Immature natural killer cell (primary cell): ENCODE measurements at places on chromosomes 2 and 18. TPM values are rescaled to one million over a fixed set of nuclear protein-coding genes. Genes with fewer than 3 reads are reported as not detected.

DNA sequence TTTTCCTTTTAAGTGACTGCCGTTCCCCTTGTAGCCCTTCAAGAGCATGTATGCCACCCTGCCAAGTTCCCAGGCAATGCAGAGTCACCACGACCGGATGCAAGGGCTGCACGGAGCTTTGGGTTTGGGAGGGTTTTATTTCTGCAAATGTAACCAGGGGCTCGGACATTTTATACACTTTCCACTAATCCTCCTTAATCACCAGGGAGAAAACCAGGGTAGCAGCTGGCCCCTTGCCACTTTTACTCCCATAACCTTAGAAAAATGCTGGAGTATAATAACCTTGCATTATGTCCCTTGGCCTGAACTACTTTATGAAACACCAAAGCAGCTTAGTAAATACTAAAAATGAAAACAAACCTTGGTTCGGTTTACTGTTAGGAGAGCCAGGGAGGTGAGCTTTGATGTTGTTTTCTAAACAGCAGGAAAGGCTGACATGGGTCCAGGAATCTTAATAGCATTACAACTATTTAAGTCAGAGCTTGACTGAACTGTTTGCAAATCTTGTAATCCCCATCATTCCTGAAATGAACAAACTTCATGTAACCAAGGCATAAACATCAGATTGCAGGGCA lies 152.8 kb upstream of the RIOK3 start:
- peaks cover 5% of the 10 kb centered on the region for H3K36me3 ChIP-seq
- no peak for DNase-seq
- H3K4me1 ChIP-seq = peaks cover 12% of the 10 kb centered on the region
- H3K27me3 ChIP-seq = peaks cover 2% of the 10 kb centered on the region
- no peak overlapping the region for H3K27ac ChIP-seq
- H3K4me3 ChIP-seq = no peak overlapping the region

GRCh38 chr2:182980115-182980514 lies 58.1 kb downstream of the NCKAP1 start:
- peak; percentile 32 for DNase-seq
- H3K36me3 ChIP-seq = peaks cover 4% of the 10 kb centered on the region
- no peak overlapping the region for H3K4me3 ChIP-seq
- no peaks in the 10 kb centered on the region for H3K27me3 ChIP-seq
- no peaks in the 10 kb centered on the region for H3K4me1 ChIP-seq
- H3K27ac ChIP-seq = no peak overlapping the region

DNA sequence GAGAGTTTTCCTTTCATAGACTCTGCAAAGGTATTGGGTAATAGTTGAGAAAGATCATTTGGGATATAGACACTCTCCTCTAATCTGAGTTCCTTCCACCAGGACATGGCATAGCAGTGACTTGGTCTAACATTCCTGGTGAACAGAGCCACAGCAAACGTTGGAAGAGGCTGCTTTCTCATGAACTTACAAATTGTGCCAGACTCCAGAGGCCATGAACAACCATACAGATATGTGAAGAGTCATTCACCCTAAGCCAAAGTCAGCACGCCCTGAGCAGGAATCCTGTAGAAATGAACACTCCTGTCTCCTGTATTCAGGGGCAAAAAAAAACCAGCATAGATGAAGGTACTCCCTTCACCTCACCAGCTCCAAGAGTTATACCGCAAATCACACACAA lies 152.8 kb downstream of the TMEM18 start:
- H3K36me3 ChIP-seq = no peaks in the 10 kb centered on the region
- no peak overlapping the region for H3K4me3 ChIP-seq
- DNase-seq = no peak
- peaks cover 6% of the 10 kb centered on the region for H3K27me3 ChIP-seq

GRCh38 chr2:80057956-80058355 lies 246.6 kb downstream of the LRRTM1 start:
- no peak overlapping the region for H3K4me3 ChIP-seq
- no peaks in the 10 kb centered on the region for H3K4me1 ChIP-seq
- no peak for DNase-seq

DNA sequence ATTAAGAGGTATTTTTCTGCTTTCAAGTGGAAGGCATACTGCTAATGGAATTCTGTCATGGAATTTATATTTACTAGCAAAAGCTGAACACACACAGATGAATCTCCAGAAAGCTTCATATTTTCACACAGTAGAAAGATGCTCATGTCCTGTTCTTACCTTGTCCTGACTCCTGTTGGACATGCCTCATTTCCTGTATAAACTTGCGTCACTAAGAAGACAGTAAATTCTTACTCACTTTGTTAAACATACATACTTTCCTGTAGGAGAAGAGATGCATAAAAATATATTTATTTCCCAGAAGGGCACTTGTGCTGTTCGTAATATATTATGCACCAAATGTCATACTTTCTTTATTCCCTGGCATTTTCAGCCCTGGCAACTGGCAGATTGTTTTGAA lies 238.3 kb upstream of the RASGRP3 start:
- peaks cover 5% of the 10 kb centered on the region for H3K27me3 ChIP-seq
- no peaks in the 10 kb centered on the region for H3K36me3 ChIP-seq
- no peak overlapping the region for H3K27ac ChIP-seq
- H3K4me3 ChIP-seq = no peak overlapping the region
- DNase-seq = no peak
- H3K4me1 ChIP-seq = no peaks in the 10 kb centered on the region

- H3K27me3 ChIP-seq = peaks cover 11% of the 10 kb centered on the region
- no peak overlapping the region for H3K27ac ChIP-seq
- no peaks in the 10 kb centered on the region for H3K36me3 ChIP-seq
- DNase-seq = no peak
Measured at GRCh38 chr2:85741833-85742455, 11.8 kb upstream of the ATOH8 start.

- no peaks in the 10 kb centered on the region for H3K4me1 ChIP-seq
- H3K27me3 ChIP-seq = peaks cover 3% of the 10 kb centered on the region
- H3K4me3 ChIP-seq = no peak overlapping the region
- H3K27ac ChIP-seq = no peak overlapping the region
- H3K36me3 ChIP-seq = no peaks in the 10 kb centered on the region
Measured at GRCh38 chr18:9792565-9793245, 84.6 kb downstream of the RAB31 start.

DNA sequence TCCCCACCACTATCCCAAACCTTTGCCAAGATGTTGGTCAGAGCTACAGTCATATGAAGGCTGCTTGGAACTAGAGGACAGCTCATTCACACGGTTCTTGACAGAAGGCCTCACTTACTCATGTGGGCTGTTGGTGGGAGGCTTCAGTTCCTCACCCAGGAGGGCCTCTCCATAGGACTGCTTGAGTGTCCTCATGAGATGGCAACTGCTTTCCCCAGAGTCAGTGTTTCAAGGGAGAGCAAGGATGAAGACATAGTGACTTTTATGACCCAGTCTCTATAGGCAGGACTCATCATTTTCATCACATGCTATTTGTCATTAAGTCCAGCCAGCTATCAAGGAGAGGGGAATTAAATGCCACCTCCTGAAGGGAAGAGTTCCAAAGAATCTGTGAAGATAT lies 33.4 kb upstream of the OLA1 start:
- H3K4me1 ChIP-seq = no peaks in the 10 kb centered on the region
- no peak overlapping the region for H3K4me3 ChIP-seq
- peaks cover 12% of the 10 kb centered on the region for H3K27me3 ChIP-seq
- no peak for DNase-seq
- no peak overlapping the region for H3K27ac ChIP-seq
- no peaks in the 10 kb centered on the region for H3K36me3 ChIP-seq

GRCh38 chr18:9135081-9135911 lies 1.3 kb upstream of the ANKRD12 start:
- H3K4me3 ChIP-seq = peak overlapping the region; percentile 98
- H3K36me3 ChIP-seq = peaks cover 3% of the 10 kb centered on the region
- peaks cover 38% of the 10 kb centered on the region for H3K4me1 ChIP-seq
- H3K27ac ChIP-seq = peak overlapping the region; percentile 99
- DNase-seq = no peak

GRCh38 chr2:226873051-226873620 lies 37.3 kb downstream of the RHBDD1 start:
- H3K36me3 ChIP-seq = peaks cover 23% of the 10 kb centered on the region
- H3K4me1 ChIP-seq = peaks cover 10% of the 10 kb centered on the region
- no peaks in the 10 kb centered on the region for H3K27me3 ChIP-seq
- no peak overlapping the region for H3K27ac ChIP-seq
- DNase-seq = no peak

- peaks cover 7% of the 10 kb centered on the region for H3K27me3 ChIP-seq
- no peak overlapping the region for H3K4me3 ChIP-seq
- DNase-seq = no peak
- no peak overlapping the region for H3K27ac ChIP-seq
- H3K36me3 ChIP-seq = peaks cover 16% of the 10 kb centered on the region
- peaks cover 11% of the 10 kb centered on the region for H3K4me1 ChIP-seq
Measured at GRCh38 chr18:3294435-3295080, 32.6 kb downstream of the MYL12B start.

GRCh38 chr2:18639756-18640453 lies 50.5 kb upstream of the NT5C1B start:
- no peaks in the 10 kb centered on the region for H3K27me3 ChIP-seq
- H3K36me3 ChIP-seq = peaks cover 18% of the 10 kb centered on the region
- H3K4me1 ChIP-seq = no peaks in the 10 kb centered on the region
- H3K27ac ChIP-seq = no peak overlapping the region
- H3K4me3 ChIP-seq = no peak overlapping the region
- no peak for DNase-seq

GRCh38 chr2:39834426-39834825 lies 55.4 kb upstream of the THUMPD2 start:
- peaks cover 2% of the 10 kb centered on the region for H3K4me1 ChIP-seq
- no peak overlapping the region for H3K27ac ChIP-seq
- peaks cover 6% of the 10 kb centered on the region for H3K27me3 ChIP-seq
- no peak overlapping the region for H3K4me3 ChIP-seq
- no peaks in the 10 kb centered on the region for H3K36me3 ChIP-seq

GRCh38 chr2:113131352-113132185 lies 4.2 kb downstream of the IL1RN start:
- no peaks in the 10 kb centered on the region for H3K36me3 ChIP-seq
- no peak overlapping the region for H3K27ac ChIP-seq
- peaks cover 7% of the 10 kb centered on the region for H3K4me1 ChIP-seq
- no peak for DNase-seq

- H3K27ac ChIP-seq = no peak overlapping the region
- DNase-seq = no peak
- H3K4me3 ChIP-seq = no peak overlapping the region
- H3K4me1 ChIP-seq = no peaks in the 10 kb centered on the region
- no peaks in the 10 kb centered on the region for H3K36me3 ChIP-seq
- peaks cover 2% of the 10 kb centered on the region for H3K27me3 ChIP-seq
Measured at GRCh38 chr2:120540719-120541552, 194.7 kb upstream of the GLI2 start.

DNA sequence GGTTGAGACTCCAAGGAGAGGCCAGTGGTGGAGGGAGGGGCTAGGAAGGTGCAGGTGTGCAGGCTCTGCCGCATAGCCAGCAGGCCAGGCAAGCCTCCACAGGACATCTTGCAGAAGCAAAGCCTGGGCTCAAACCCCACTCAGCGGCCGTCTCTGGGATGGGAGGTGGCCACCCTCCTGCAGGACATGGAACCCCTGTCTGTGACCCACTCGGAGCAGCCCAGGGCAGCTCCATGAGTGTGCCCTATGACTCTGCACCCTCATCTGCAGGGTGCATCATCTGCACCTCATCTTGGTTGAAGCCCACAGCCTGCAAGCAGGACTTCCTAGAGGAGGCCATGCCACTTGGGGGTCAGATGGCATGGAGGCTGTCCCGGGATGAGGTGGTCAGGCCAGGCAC lies 46.3 kb downstream of the GPC1 start:
- no peak overlapping the region for H3K27ac ChIP-seq
- no peaks in the 10 kb centered on the region for H3K27me3 ChIP-seq
- no peak overlapping the region for H3K4me3 ChIP-seq
- no peak for DNase-seq

GRCh38 chr18:38545071-38545470 lies 979.5 kb upstream of the CELF4 start:
- no peaks in the 10 kb centered on the region for H3K4me1 ChIP-seq
- H3K27ac ChIP-seq = no peak overlapping the region
- no peaks in the 10 kb centered on the region for H3K36me3 ChIP-seq
- DNase-seq = peak; percentile 5
- no peak overlapping the region for H3K4me3 ChIP-seq

DNA sequence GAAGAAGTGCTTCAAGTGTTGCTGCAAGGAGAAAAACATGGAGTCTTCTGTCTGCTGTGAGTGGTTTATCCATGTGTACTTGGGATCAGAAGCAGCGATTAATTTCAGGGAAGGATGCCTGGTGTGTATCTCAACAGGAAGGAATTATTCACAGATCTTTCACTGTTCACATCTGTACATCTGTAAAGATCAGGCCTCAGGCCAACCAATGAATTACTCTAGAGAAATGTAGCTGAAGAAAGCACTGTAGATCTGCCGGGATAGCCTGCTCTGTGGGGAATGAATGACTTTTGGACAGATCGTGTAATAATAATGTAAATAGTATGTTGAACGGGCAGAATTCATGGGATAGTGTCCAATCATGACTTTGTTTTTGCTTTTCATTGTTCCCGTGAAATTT lies 54.0 kb upstream of the SPP2 start:
- no peak overlapping the region for H3K4me3 ChIP-seq
- H3K4me1 ChIP-seq = peaks cover 73% of the 10 kb centered on the region
- H3K27me3 ChIP-seq = peaks cover 2% of the 10 kb centered on the region
- DNase-seq = no peak
- H3K36me3 ChIP-seq = no peaks in the 10 kb centered on the region
- H3K27ac ChIP-seq = no peak overlapping the region

DNA sequence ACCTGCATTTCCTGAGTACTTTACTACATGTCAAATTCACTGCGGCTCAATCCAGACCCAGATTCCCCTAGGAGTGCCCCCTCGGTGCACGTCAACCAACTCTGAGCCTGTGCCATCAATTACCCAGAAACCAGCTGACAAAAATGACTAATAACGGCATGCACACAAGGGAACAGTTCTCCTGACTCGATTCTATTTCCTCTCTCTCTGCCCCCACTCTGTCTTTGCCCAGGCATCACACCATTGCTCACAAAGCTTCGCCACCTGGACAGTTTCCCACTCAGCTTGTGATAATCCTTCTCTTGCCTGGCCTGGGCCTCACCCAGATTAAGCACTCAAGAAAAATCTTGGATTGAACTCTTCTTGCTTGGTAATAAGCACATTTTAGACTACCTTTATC lies 115.3 kb upstream of the NDUFV2 start:
- H3K4me1 ChIP-seq = no peaks in the 10 kb centered on the region
- no peak overlapping the region for H3K4me3 ChIP-seq
- H3K36me3 ChIP-seq = no peaks in the 10 kb centered on the region
- no peak overlapping the region for H3K27ac ChIP-seq
- DNase-seq = no peak

- no peak overlapping the region for H3K27ac ChIP-seq
- peaks cover 5% of the 10 kb centered on the region for H3K27me3 ChIP-seq
- no peak overlapping the region for H3K4me3 ChIP-seq
- no peaks in the 10 kb centered on the region for H3K36me3 ChIP-seq
Measured at GRCh38 chr18:10508591-10508990, 17.2 kb upstream of the NAPG start.

DNA sequence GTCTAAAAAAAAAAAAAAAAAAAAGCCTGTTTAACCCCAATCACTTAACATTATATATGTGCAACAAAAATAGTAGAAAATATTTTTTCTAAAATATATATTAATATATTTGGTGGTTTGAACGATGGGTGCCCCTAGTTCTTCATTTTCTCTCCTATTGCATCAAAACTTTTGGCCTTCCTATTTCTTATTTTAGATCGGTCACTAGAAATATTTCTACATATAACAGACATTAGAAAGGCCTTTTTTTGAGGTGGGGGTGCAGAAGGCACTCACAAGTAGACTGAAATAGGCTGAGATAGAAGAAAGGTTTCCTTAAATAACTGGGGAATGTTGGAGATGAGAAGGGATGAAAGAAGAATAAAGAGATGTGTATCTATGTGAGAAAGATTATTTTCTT lies 49.3 kb upstream of the AP1S3 start:
- peaks cover 23% of the 10 kb centered on the region for H3K36me3 ChIP-seq
- no peak overlapping the region for H3K27ac ChIP-seq
- H3K4me3 ChIP-seq = no peak overlapping the region
- H3K4me1 ChIP-seq = peaks cover 6% of the 10 kb centered on the region
- H3K27me3 ChIP-seq = peaks cover 2% of the 10 kb centered on the region

The ARHGAP15 gene
- polyA plus RNA-seq = 168 TPM

The ECEL1 gene
- not detected for polyA plus RNA-seq

The CHMP3 gene
- 72.1 TPM for polyA plus RNA-seq
